Right lobe of liver (tissue), 6 donors: ENCODE measurements at places on chromosomes 5 and 9. TPM values are rescaled to one million over a fixed set of nuclear protein-coding genes. Genes with fewer than 3 reads are reported as not detected.

Gene RNF183
- not detected for total RNA-seq

Gene SMIM32
- total RNA-seq: not detected

Gene CFAP90
- total RNA-seq: not detected

Gene PCDHGA1
- total RNA-seq: 0.12 TPM

Gene GNA14
- total RNA-seq: 4.2 TPM

Gene FASTKD3
- total RNA-seq: 5.1 TPM

Gene FOXD4
- total RNA-seq: not detected

Gene IRX2
- total RNA-seq: not detected

Gene PLPP6
- 9.1 TPM for total RNA-seq

Gene NOXA1
- 4.7 TPM for total RNA-seq

Gene ZER1
- 21.8 TPM for total RNA-seq

Gene LRRC14B
- not detected for total RNA-seq

Gene NRG2
- not detected for total RNA-seq

Gene CNTRL
- total RNA-seq: 5.0 TPM

DNA sequence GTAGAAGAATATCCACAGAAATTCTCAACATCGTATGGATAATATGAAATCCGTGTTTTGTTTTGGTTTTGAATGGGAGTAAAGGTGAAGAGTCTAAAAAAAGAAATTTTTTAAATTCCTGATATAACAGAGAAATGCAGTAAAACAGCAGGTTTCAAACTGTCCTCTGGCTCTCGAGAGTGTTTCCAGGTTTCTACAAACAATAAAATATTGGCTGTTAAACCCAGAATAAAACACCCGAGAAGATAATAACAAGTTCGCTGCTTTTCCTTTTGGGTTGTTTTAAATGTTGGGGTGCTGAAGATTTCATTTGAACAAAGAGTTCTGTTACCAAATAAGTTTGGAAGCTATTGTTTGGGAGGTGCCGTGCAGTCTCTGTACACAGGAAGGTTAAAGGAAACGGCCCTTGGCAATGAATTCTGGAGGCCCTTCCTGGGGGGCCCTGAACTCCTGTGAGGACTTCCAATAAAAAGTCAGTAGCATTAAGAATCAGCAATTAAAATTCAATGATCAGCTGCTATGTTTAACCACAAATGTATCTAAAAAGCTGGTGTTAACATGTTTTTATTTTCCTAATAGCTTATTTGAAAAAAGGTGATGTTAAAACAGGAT lies 215.8 kb downstream of the TSSK1B start:
- DNase-seq: no peak

DNA sequence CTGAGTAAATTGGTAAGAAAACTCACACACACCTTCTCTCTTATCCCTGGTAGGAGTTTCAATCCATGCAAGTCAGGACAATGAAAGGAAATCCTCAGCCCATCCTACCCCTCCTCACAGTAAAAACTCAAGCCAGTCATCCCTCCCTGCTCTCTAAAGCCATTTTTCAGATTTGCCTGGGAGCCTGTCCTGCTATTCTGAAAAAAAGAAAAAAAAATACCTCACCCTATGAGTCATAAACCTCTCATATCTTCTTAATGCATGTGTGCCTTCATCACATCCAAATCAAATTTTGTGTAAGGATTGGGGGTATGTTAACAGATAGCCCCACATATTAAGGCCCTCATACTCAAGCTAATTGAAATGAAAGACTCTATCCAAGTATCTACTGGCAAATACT lies 14.1 kb downstream of the UGT3A2 start:
- no peak for DNase-seq

DNA sequence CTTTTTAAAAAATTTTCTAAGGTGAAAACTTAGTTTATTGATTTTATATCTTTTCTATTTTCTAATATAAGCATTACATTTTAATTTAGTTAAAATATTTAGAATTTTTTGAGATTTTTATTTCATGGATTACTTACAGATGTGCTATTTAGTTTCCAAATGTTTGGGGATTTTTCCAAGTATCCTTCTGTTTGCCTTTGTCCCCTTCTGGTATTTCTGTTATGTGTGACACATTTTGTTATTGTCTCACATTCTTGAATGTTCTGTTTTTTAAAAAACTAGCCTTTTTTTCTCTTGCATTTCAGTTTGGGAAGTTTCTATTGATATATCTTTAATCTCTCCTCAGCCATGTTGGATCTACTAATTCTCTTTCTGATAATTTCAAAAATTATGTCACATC lies 234.9 kb downstream of the FAM170A start:
- DNase-seq: no peak

- DNase-seq: no peak
Measured at GRCh38 chr9:35727676-35728040, 4.3 kb downstream of the TLN1 start.

- no peak for DNase-seq
Measured at GRCh38 chr9:14616188-14616982, 76.8 kb downstream of the ZDHHC21 start.

- DNase-seq: no peak
Measured at GRCh38 chr5:72488756-72489155, 18.5 kb downstream of the ZNF366 start.

GRCh38 chr5:179720222-179720621 lies 12.4 kb upstream of the MAML1 start:
- DNase-seq: no peak

DNA sequence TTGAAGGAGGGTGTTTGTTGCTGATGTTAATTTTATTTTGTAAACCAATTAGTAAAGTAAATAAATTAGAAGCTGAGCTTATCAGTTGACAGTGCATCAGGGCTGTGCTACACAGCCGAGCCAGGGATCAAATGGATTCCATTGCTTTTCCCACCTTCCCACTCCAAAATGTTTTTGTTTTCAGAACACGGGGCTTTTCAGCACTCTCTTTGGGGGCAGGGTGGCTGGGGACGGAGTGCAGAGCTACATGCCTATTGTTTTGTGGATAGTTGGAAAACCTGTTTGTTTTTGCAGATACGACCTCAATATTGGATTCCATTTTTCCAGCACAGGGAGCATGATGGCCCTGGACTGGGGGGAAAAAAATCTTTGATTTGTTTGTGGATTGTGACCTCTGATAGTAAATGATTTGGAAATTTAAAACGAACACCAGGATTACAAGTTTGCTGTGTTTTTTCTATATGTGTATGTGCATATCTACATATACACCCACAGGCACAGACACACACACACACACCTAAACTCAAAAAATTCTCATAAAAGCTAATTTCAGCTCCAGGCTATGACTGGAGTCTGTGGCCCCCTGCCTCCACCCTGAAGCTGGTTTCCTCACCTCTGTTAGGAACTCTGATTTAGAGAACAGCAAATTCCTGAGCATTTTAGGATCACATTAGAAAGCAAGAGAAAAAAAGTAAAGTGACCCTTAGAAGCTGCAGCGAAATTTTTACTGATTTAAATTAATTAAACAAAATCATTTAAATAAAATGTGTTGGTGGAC lies 371.7 kb upstream of the IRX2 start:
- DNase-seq: no peak

- no peak for DNase-seq
Measured at GRCh38 chr9:111740739-111741138, 54.0 kb downstream of the SHOC1 start.

GRCh38 chr9:101716629-101717028 lies 21.8 kb downstream of the GRIN3A start:
- DNase-seq: no peak

DNA sequence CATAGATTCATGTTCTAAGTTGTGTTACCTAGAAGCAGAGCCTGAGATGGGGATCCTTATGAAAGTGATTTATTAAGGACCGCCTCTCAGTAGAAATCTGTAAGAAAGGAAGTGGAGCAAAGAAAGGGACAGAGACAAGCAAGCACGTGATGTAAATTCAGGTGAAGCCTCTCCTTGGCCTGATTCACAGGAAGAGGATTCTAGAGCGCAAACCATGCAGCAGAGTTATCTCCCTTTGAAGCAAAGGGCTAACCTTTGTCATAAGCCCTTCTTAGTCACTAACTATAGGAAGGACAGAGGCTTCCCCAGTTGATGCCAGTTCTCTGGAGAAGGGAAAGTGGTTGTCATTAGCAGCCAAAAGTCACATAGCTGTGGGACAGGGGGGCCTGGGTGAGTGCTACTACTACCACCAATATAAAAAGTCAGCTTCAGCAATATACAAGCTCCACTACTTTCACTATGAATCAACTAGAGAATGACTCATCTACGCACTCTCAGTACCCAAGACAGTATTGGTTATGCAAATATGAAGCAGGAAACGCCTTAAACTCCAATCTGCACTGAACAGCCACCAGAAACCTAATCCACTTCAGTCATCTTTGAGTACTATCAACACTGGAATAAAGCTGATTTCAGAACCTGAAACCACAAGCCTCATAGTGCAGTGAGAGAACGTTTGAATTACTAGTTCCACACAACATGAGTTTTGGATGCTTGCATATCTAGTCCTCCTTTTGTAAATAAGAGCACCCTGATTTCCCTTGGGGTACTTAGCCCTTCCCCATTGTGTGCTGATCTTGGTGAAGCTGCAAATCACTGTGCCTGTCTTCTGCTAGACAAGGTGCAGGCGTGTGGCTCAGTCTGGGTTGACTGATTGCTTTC lies 162.7 kb downstream of the ZNF608 start:
- no peak for DNase-seq

DNA sequence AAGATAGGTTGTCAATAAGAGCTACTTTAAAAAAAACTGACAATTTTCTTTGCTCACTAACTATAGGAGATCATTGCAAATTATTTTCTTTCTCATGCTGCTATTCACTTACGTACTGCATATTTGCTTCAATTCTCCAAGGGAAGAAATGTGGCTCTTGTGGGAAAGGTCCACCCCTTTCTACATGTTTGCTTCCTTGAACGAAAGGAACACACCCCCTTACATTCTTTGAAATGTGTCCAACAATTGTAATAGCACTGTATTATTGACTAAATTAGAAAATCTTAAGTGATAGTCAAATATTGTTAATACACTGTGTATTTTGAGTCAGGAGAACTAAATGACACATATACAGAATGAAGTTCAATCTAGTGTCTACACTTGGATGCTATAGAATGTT lies 5.2 kb downstream of the MEF2C start:
- DNase-seq: no peak

DNA sequence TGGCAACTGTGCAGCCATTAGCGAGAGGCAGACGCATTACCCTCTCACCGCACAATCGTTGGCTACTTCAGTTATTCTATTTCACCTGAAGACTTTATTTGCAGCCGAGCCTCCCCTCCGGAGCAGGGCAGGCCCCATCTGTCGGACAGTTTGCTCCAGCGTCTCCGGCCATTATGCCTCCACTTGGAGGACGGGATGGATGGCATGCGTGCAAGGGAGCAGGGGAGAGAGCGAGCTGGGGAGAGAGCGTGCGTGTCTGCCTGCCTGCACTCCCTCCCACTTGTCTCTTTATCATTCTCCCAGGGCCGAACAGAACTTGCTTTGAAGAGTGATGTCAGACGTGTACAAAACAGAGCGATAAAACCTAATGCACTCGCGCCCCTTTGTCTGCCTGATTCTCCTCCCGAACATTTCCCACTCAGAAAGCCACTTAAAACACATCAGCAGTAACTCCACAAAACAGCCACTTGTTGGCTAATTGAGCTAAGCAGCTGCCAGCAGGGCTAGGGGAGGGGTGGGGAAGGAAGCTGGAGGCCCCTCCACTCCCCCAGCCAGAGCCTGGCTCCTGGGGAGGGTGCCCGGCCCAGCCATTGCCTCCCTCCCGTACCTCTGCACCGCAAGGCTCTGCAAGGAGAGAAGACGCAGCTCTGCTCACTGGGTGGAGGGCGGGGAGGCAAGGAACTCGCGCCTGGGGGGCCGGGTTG lies 43.4 kb upstream of the FUBP3 start:
- no peak for DNase-seq
